Globus pallidus (tissue), 1 donor: ENCODE measurements at places on chromosomes 4 and X.
A peak's percentile ranks its signal among the peaks of the same experiment; 100 is the strongest.

DNA sequence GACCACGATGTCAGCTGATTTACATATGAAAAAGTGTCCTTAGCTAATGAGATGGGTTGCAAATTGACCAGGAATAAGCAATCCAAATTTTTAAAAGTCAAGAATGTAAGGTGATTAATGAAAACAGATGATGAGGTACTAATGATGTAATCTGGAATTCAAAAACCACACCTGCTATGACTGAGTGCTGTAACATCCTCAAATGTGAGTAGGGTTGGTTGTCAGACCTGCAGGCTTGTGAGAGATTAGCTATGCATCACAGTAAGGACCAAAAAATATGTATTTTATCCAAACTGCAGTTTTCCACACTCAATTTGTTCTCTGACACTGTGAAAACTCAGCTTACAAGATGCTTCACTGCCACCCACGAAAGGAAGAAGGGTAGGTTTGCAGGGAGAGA, 242.5 kb downstream of the OPHN1 start:
- no peak for DNase-seq

DNA sequence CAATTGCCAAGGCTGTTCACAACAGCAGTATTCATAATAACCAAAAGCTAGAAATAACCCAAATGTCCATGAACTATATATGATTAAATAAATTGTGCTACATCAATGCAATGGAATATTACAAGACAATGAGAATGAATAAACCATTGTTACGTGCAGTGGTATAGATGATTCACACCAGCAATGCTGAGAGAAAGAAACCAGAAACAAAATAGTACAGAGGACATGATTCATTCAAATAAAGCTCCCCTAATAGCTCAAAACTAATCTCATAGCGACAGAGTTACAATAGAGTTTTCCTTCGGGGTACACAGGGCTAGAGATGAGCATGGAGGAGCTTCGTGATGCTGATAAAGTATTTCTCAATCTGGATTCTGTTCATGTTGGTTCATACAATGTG, 148.1 kb upstream of the SPANXN1 start:
- no peak for DNase-seq

DNA sequence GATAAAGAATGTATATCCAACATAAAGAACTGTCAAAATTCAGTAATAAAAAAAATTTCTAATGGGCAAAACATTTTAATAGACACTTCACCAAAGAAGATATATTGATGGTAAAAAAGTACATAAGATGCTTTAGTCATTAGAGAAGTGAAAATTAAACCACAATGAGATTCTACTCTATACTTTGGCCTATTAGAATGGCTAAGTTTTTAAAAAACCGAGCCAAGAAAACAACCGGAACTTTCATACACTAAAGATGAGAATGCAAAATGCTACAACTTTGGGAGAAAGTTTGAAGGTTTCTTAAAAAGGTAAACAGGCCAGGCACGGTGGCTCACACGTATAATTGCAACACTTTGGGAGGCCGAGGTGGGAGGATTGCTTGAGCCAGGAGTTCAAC, 20.8 kb downstream of the CNOT6L start:
- no peak for DNase-seq

- DNase-seq, result peak; percentile 14
Observed at GRCh38 chrX:122464341-122464740, 719.7 kb upstream of the GRIA3 start.

DNA sequence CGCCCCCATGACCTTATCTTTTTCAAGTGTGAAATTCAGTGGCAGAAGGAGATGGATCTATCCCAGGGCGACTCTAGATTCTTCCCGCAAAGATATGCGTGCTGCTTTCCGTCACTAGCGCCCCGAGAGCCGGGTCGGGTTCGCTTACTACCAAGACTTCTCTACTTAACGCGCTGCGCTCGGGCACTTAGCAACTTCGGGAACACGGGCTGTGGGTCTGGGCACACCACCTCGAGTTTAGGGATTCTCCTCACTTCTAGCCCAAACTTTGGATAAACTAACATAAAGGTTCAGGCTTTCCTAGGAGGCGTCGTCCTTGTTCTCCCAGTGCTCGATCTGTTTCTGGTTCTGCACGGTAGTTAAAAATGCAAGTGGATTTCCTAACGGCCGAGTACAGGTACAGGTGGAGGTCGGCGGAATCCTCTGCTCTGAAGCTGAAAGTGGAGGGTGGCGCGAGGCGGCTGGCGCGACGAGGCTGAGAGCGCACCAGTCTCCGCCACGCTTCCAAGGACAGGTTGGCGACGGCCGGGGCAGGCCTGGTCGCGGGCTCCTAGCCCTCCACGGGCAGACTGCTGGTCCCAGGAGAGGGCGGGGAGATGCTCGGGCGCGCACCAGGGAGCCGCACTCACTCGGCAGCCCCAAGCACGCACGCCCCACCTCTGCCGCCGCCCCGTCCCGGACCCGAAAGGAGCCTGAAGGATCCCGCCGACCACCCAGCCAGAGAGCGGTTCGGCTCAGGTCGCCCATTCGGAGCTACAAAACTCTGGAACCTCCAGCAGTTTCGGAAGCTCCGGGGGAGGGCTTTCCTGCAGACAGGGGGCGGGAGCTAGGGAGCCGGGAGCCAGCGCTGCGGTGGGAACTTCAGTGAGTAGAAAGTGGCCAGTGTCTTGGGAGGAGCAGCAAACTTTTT, 100.8 kb upstream of the TENM3 start:
- no peak for DNase-seq

DNA sequence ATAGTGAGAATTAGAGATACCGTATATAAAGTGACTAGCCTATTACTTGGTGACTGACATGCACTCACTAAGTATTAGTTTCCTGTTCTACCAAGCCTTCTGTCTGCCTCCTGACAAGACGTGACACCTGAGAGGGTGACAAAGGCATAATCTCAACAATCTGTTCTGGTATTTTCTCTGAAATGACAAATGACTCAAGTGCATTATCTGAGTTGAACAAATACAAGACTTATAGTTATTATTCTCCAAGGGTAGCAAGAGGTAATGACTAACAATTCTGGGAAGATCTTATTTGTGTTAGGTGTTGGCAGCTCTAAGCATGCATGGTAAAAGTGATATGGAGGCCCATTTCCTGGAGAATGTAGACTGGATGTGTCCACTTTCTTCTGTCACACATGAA, 60.6 kb downstream of the SYTL5 start:
- DNase-seq, result no peak

DNA sequence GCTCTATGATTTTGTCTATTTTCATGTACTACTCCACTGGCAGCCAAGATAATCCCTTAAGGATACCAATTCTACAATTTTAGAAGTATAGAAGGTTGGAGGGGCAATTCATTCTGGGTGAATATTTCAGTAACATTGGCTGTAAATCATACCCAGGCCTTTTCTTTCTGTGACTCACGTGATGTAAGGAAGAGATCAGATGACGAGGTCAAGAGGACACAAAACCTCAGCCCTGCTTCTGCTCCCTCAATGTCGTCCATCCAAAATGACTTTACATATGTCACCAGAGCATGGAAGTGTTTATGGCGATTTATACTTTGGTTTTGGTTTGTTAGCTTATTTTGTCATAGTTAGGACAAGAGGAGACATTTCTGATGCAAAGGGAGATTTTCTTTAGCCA, 70.7 kb upstream of the SLC4A4 start:
- DNase-seq, result no peak

GRCh38 chrX:46477435-46477834, 67.8 kb downstream of the ZNF674 start:
- DNase-seq, result no peak

DNA sequence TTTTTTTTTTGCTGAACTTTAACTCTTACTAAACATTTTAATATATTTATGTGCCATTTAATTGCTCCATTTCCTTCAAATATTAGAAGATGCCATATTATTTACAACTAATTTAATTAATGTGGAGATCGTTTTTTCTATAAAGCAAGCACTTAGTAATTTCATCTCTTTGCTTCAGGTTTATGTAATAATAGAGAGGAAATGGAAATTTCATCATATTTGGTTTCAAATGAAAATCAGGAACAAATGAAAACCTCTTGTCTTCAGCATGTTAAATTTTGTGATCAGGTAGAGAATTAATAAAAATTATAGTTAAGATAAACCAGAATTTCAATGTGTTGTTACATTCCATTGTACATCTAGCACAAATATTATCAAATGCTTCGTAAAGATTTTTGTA, 120.1 kb downstream of the SYNPO2 start:
- no peak for DNase-seq

- no peak for DNase-seq
Observed at GRCh38 chrX:117407449-117408150, 709.0 kb downstream of the KLHL13 start.

DNA sequence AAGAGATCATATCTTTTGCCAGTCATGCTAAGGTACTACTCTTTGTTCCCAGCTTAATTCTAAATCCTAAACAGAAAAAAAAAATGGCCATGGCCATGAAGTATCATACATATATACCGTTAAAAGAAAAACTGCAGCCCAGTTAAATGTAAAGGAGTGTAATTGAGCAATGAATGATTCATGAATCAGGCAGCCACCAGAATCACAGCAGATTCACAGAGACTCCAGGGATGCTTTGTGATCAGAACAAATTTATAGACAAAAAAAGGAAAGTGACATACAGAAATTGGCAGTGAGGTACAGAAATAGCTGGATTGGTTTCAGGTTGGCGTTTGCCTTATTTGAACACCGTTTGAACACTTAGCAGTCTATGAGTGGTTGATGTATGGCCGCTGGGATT, 42.1 kb upstream of the PDGFC start:
- DNase-seq, result no peak

GRCh38 chrX:22159071-22159470, 113.6 kb upstream of the CBLL2 start:
- DNase-seq, result no peak

GRCh38 chrX:133335027-133335426, 80.3 kb downstream of the GPC4 start:
- DNase-seq, result peak; percentile 35

- no peak for DNase-seq
Observed at GRCh38 chr4:182400081-182400480, 156.9 kb downstream of the TENM3 start.

- DNase-seq, result peak; percentile 90
Observed at GRCh38 chr4:114601304-114602052, 2.9 kb downstream of the UGT8 start.

GRCh38 chrX:53471346-53471745, 37.2 kb upstream of the HSD17B10 start:
- no peak for DNase-seq

- no peak for DNase-seq
Observed at GRCh38 chr4:9811806-9812205, 30.4 kb downstream of the DRD5 start.

DNA sequence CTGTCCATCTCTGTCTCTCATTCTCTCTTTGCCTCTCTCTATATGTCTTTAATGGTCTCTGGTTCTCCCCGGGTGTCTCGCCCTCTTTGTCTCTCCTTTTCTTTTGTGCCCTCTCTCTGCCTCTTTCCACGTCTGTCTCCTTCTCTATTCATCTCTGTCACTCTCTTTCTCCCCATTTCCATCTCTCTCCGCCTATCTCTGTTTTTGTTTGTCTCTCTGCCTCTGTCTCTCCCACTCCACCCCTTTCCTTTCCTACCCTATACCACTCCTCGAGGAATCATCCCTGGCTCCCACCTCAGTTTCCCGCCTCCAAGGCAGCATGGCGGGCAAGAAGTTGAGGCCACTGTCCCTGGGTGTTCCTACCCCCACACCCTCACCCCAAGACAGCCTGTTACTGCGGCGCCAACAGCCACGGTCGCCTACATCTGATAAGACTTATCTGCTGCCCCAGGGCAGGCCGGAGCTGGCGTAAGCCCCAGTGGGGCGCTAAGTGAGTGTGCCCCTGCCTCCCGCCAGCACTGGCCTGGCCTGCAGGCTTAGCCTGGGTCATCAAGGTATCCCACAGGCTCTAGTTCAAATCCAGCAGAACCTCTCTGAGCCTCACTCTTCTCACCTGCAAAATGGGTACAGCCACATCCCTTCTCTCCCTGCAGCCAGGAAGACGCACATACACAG, 713 bp upstream of the GATA1 start:
- DNase-seq, result no peak

- DNase-seq, result no peak
Observed at GRCh38 chrX:54430519-54430918, 9.7 kb upstream of the TSR2 start.

DNA sequence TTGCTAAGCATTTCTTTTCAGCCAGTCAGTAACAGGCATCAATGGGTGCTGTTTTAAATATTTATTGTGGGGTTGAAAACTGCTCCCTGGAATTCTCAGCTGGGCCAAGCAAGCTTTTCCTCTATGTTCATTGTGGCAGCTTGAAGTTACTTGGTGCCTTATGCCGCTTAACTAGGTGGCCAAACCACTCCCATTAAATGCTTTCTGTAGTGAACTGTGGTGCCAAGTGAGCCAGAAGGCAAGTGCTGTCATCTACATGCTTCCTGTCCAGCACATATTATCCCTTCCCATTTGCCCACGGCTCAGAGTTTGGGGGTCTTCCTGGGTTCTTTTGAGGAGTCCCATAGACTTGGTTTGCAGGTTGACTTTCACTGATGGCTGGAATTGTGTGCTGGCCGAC, 64.8 kb downstream of the TAB3 start:
- DNase-seq, result no peak

- no peak for DNase-seq
Observed at GRCh38 chr4:7268941-7269340, 76.6 kb downstream of the SORCS2 start.

DNA sequence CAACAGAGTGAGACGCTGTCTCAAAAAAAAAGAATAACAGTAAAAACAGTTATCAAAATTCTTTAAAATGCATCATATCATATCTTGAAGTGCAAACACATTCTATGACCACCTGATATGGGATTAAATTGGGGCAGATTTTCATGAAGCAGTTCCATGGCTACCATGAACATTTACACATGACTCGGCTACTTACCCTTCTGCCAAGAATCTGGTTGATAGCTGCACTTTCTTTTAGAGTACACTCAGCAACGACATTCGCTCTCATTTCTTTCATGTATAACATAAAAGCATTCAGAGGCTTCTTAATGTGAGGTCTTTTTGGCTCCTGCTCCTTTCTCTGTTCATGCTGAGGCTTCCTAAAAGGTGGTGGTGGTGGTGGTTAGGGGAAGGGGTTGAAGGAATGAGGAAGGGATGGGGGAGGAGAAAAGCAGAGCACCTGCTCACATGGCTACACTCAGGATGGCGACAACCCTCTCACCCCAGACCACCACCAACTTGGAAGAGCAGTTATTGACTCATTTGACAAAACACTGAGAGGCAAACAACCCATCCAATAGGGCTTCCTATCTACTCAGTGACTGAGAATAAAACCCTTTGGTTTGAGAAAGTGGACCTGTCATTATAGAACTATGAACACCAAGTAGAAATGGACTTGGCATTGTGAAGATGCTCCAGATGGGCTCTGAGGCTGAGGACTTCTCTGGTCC, 88.5 kb downstream of the HADH start:
- no peak for DNase-seq

DNA sequence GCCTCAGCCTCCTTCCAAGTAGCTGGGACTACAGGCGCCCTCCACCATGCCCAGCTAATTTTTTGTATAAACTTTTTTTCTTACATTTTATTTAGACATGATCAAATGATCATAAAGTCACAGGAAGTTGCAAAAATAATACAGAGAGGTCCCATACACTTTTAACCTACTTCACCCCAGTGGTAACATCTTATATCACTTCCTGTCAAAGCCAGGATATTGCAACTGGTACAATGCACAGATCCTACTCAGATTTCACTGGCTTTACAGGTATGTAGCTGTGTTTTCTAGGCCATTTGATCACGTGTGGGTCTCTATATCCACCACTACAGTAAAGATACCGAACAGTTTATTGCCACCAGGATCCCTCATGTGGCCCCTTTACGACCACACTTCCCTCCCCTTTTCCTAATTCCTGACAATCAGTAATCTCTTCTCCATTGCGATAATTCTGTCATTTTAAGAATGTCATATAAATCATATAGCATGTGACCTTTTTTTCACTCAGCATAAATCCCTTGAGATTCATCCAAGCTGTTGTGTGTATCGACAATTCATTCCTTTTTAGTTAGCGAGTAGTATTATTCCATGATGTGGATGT, 18.0 kb downstream of the RPS6KA3 start:
- DNase-seq, result no peak
